ENCODE measurements at places on chromosomes 5 and 9.

DNA sequence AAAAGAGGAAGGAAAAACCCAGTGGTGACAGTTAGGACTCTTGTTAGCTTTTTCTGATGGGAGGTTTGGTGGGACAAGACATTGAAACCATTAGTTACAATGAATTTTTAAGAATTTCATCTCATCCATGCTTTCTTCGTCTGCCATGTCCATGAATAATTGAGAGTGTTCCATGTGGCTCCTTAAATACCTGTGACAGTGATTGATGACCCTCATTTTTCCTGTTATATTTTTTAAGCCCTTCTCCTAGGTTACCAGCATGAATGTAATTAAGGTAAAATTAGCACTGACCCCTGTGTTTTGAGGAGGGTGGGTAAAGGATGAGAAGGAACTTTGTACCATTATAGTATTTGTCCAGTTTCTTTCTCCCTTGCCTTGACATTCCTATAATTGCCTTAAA lies 23.5 kb upstream of the PHF2 start:
- DNase-seq = no peak

DNA sequence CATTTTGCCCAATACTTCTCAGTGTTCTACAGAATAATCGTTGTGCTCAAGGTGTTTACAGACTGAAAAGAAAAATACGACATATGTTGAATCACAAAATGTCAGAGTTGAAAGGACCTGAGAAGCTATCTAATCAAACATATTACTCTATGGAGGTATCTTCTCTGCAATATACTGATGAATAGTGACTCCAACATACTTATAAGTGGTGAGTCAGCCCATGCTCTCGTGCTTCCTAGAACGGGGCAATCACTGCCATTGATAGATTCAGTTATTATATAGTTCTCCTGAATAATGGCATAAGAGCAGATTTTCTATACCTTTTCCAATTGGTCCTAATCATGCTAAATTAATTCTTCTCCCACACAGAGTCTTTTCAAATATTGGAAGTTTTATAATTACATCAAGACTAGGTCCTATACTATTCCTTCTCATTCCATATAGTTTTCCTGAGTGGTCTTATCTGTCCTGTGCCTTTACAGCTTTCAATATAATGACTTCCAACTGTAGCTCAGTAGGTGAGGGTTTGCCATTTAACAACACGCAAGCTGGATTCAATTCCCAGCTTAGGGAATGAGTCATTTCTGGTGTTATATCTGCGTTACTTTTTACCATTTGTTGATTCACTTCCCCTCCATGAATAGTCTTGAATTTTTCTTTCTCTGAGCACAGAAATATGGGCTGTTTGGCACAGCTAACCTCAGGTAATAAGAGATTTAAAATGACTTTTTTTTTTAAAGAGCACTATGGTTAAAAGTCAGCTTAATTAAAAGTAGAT lies 81.1 kb downstream of the PLK2 start:
- DNase-seq = no peak

DNA sequence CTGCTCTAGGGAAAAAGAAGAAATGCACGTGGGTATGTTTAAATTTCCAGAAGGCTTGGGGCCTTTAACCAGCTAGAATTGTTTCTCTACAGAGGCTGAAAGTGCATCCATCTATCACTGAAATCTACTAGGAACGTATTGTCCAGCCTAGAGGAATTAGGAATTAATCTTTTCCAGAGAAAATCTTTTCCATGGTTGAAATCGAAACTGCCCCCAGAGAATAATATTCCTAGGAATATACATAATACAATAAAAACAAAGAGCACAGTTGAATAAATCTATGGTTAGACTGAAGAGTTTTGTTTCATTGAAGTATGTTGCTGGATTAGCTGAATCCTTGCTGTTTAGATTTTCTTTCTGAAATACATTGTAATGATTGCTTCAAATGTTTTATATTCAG lies 378.5 kb downstream of the PLK2 start:
- DNase-seq = no peak

DNA sequence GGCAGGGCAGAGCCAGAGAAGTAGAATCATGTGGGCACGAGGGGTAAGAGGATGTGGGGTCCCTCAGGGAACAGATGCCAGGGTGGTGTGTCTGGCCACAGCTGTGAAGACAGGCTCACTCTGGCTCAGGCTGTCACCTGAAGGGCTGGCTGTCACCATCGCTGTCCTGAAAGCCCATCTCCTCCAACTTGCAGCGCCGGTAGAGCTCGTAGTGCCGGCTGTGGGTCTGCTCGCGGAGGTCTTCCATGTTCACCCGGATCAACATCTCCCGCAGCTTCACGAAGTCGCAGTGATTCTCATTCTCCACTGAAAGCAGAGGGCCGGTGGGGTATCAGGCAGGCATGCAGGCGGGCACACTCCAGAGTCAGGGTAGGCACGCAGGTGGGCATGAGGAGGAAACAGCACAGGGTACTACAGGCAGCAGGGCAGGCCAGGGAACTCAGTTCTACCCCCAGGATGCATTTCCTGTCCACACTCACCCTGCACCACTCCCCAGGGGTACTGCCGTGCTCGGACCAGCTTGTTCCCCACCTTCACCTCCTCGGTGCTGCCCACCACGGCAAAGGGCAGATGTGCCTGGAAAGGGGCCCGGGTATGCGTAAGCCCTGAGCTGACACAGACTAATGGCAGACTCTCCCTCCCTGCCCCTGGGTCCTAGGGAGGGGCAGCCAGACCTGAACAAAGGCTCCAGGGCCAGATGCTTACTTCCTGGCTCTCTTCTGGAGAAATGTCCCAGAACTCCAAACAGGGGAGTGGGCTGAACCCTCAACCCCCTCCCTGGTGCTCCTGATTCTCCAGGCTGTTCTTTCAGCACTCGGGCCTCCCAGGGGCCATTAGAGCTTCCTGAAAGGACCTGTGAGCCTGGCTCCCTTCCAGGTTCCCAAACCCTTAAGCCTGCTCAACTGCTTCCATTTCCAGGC lies 14.4 kb downstream of the CCNI2 start:
- DNase-seq = no peak

DNA sequence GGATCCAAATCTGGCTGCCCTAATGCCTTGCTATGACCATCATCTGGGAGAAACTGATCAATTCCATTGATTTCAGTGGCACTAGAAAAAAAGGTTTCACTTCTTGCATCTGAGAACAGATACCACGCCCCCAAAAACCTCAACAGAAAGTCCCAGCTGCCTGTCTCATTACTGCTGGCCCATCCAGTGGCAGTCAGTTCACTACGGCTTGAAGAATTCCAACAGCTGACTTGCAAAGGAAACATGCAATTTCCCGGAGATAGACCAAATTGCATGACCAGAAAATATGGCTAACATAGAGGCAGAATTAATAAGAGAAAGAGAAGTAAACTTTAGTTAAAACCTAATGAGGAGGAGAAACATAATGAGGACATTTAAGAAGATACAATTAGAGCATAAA lies 48.6 kb downstream of the UGCG start:
- DNase-seq = no peak

DNA sequence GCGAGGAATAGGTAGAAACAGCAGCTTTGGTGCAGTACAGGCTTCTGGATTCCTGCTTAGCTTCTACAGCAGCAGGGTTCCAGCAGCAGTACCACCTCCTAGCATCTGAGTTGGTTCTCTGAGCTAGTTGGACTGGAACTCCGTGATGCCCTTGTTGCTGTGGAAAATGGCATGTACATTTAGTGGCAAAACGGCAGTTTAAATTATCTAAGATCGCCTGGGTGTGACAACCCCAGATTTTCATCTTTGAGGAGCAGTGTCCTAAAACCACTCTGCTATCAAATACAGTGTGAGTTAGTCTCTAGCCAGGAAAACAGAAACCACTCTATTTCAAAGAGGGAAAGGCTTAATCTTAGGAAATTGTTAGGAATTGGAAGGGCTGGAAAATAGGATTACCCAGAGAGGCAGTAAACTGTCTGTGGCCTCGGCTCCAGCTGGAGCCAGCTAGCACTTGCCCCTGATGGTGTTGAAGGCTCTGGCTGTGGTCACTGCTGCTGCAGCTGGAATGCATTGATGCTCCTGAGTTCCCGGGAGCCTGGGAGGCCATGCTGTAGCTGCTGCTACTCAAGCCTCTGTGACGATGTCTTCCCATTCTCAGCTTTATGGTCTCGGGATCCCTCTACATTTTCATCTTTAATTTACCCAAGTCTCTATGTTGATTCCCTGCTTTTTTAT lies 29.4 kb downstream of the RAD23B start:
- no peak for DNase-seq

GRCh38 chr5:133400120-133400519 lies 212.2 kb downstream of the FSTL4 start:
- DNase-seq = no peak

DNA sequence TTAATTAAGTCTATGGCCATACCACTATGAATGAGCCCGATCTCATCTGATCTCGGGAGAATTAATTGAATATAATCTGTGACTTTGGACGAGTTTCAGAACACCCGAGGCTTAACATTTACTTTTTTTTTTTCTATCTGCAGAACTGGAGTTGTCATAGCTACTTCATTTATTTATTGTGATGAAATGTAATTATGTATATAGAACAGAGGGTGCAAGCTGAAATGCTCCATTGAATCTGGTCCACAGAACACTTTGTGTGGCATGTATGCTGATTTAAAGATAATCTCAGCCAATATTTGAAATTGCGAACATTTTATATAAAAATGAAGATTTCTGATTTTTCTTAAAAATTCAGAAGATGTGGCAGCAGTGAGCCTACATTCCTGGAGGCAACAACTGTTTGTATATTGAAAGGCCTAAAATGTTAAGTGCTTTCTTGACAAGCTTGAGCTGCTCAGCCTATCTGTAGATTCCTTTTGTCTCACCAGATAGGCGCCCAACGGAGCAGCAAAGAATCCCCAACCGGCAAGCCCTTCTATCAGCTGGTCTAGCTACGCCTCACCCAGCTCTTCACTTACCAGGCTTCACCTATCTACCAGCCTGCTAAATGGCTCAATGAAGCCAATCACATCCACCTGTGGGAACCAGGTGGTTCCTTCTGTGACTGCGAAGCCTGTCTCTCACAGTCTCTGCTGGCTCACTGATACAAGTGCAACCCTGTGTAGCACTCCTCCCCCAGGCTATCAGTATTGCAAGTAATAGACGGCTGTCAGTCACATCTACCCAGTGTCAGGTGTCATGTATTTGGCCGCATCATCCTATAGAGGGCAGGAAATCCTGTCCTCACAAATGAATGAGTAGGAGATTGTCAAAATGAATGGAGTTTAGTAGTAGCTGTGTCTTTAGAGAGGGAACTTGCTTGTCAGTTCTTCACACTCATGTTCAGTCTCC lies 170.6 kb upstream of the MRPS30 start:
- DNase-seq = no peak

- DNase-seq = no peak
These were observed 1985.5 kb upstream of the CDH6 start for GRCh38 chr5:29208024-29208423.

GRCh38 chr5:161889971-161890370 lies 42.1 kb downstream of the GABRA1 start:
- no peak for DNase-seq

GRCh38 chr5:103410172-103410571 lies 151.6 kb downstream of the MACIR start:
- no peak for DNase-seq

- no peak for DNase-seq
These were observed 300.0 kb upstream of the TAS2R1 start for GRCh38 chr5:9930156-9930555.

- DNase-seq = no peak
These were observed 276.7 kb downstream of the CDH10 start for GRCh38 chr5:24368115-24368514.

DNA sequence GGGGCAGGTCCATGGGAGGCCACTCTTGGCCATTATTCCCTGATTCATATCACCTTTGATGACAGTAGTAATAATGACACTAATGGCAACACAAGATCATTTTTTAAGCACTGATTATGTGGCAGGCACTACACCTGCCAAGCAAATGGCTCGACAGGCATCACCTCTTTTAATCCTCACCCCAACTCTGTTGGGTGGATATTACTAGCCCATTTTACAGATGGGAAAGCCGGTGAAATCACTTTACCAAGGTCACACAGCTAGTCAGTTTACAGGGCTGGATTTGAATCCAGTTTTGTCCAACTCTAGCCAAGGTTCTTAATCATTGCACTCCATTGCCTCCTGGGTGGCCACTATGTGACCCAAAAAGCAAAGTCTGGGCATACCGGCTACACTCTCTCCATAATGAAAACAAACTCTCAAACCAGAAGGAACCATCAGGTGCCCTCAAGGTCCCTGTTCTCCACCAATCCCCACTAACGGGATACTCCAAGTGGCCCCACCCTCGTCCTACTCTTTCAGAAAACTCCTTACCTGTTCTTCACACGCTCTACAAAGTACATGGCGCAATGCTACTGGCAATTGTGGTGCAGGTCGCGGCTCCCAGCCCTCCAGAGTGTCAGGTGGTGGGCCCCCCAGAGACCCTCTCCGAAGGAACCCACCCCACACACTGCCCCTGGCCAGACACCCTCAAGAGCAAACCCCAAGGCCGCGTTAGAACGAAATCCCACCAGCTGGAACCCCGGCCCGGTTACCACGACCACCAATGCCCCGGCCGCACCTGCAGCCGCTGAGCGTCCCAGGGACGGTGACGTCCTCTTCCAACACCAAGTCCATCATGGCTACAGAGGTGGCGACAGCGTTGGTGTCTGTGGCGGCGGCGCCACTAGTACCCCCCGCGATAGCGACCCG lies 572 bp downstream of the CDK5RAP2 start:
- no peak for DNase-seq

DNA sequence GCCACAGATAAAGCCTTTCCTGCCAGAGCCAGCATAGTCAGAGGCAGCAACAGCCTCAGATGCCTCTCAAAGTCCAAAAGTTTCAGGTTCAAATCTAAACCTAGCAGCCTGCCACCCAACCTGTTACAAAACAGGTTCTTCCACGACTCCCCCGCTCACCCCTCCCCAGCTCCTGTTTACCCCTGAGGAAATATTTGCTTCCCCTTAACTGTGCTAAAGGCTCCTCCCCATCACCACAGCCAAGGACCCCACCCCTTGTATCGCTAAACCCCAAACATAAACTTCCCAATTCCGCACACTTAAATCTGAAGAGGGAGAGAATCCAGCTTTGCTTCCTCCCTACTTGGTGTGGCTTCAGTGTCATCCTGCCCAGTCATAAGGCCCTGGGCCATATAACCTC lies 15.4 kb upstream of the VDAC1 start:
- DNase-seq = no peak

- DNase-seq = no peak
These were observed 139.3 kb downstream of the ALDH1A1 start for GRCh38 chr9:72813544-72813943.

DNA sequence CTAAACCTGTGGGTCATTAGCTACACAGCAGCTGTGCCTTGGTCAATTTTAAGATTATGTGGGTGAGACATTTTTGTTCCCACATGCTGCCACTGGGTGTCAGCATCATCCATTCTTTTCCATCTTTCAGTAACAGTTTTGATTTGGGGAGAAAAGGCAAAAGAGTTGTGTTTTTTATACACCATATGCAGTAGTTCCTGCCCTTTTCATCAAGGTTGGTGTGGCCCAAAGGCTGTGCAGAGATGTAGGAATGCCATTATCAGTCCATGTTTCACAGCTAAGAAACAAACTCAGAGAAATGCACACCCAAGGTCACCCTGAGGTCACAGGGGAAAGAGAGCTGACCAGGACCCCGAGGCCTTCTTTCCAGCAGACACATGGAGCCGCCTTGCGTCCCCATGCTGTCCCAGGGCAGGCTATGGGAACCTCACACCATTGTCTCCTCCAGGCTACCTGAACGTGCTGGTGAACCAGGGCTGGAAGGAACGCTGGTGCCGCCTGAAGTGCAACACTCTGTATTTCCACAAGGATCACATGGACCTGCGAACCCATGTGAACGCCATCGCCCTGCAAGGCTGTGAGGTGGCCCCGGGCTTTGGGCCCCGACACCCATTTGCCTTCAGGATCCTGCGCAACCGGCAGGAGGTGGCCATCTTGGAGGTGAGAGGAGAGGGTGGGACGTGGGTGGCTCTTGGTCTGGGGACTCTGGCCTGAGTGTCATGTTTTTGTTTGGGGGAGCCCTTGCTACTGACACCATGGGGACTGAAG lies 27.8 kb upstream of the GRPEL2 start:
- peak; percentile 19 for DNase-seq
